Hematopoietic multipotent progenitor cell treated with erythropoietin and hydrocortisone succinate and interleukin-3 and kit ligand, for 4 days (in vitro differentiated cells): ENCODE measurements at places on chromosomes 16 and 17.
A peak's percentile ranks its signal among the peaks of the same experiment; 100 is the strongest.

- peak; percentile 76 for DNase-seq
Measured at GRCh38 chr16:2223942-2224486, 623 bp downstream of the E4F1 start.

DNA sequence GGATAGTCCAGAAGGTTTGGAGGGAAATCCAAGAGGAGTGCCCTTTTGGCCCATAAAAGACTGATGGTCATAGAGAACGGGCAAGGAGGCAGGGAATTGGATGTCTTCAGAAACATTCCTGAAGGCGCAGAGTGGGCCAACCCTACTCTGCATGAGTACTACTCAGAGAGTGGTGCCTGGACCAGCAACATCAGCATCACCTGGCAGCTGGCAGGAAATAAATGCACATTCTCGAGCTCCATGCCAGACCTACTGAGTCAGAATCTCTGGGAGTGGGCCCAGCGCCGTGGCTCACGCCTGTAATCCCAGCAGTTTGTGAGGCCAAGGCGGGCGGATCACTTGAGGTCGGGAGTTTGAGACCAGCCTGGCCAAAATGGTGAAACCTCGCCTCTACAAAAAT, 27.1 kb upstream of the SLC39A11 start:
- DNase-seq = no peak

GRCh38 chr16:84594725-84595038, 23.2 kb downstream of the COTL1 start:
- no peak for DNase-seq

DNA sequence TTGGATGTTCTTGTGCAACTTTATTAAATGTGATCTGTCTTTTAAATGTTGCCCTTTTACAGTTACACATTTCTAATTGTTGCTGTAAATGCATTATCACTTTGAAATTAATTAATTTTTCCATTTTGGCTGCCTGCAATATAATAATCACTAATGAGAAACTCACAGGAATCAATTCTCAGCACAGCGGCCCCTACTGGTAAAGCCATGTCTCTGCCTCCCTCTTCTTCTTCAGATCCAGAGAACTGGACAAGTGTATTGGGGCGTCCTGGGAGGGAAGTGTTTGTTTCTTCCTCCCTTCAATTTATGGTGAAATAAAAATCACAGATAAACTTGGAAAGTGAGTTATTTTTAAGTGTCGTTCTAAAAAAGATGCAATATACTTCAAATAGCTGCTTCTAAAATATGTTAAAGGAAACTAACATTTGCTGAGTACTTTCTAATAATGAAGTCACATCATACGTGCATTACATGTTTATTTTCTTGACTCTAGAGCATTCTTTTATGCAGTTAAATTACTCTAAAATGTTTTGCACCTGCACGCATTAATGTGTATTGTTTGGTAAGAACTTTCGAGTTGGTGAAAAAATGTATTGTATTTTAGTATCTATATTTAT, 338.0 kb downstream of the WWOX start:
- DNase-seq = peak; percentile 78

GRCh38 chr17:8402921-8403536, 5.4 kb upstream of the RNF222 start:
- no peak for DNase-seq

DNA sequence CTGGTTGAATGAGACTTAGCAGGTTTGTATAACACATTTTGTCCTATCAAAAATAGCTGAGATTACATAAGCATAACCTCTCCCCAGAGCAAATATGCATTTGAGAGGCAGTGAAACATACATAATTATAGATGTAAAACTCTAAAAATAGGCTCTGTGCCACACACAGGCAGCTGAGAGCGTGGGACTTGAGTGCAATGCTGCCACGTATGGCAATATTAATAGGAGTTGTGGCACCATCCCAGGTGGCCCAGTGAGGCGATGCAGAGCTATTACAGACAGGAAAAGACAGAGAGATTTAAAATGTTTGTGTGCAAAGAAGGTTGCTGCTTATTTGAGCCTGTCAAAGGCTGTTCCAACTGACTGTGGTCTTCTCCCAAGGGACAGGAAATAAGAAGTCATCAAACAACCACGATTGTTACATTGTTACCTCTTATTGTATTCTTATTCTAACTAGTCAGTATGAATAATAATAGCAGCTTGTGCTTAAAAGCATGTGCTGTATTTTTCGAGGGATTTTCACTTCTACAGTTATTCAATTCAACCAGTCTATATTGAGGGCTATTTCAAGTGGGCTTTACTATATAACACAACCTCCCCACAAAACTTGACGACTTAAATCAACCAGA, 116.5 kb downstream of the SALL1 start:
- DNase-seq = no peak

DNA sequence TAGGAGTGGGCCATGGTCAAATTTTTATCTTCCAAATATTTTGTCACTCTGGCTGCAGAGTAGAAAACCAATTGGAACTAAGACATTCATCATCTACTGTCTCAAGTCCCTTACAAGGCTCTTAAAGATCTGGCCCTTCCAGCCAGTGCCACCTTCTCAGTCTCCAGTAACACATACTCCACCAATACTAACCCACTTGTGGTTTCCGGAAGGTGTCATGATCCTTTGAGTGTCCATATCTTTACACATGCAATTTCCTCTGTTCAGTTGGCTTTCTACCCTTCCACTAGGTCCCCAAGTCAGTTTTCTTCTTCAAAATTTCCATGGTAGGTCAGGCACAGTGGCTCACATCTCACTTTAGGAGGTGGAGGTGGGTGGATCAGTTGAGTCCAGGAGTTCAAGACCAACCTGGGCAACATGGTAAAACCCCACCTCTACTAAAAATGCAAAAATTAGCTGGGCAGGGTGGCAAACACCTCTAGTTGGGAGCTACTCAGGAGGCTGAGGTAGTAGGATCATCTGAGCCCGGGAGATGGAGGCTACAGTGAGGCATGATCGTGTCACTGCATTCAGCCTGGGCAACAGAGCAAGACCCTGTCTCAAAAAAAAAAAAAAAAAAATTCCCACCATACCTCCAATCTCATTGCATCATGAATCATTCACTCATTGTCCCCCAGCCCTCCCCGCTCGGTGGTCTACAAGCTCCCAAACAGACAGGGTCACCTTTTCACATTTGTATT, 6.0 kb upstream of the GRB2 start:
- peak; percentile 92 for DNase-seq

DNA sequence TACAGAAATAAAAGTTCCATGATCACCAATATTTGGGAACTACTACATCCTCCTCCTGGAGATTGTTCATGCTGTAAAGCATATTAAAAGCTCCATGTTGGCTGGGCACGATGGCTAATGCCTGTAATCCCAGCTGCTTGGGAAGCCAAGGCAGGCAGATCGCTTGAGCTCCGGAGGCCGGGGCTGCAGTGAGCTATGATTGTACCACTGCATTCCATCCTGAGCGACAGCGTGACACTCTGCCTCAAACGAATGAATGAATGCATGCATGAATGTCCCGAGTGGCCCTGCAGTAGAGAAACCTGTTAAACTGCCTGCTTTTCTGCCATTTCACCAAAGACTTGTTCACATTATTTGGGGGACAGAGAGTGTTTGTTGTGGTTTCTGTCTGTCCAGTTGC, 15.0 kb downstream of the CNEP1R1 start:
- no peak for DNase-seq

- peak; percentile 86 for DNase-seq
Measured at GRCh38 chr16:89289428-89290395, 72.2 kb downstream of the ZNF778 start.

DNA sequence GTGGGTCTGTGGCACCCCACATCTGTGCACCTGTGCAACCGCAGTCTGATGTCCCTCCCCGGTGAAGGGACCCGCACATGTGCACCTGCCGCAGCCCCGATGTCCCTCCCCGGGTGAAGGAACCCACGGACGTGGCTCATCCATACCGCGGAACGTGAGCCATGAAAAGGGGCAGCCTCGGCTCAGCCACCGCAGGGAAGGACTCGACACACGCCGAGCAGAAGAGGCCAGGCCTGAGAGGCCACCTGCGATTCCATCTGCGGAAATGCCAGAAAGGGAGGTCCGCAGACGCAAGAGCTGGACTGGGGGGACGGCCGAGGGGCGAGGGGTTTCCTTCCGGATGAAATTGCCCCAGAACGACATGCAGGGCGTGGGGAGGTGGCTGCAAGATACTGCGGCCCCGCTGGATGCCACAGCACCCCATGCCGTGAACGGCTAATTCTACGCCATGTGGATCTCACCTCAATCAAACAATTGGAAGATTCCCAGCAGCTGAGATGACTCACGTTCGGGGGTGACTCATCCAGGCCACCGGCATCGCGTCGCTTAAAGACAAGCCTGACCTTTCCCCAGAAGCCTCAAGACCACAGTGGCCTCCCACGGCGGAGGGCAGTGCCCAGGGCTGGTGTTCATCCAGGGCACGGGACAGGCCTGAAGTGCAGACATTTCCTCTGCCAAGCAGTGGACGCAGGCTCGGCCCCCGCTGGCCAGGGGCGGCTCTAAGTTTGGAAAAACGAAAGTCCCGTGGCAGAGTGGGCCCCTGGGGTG, 21.0 kb downstream of the SOX8 start:
- DNase-seq = no peak
